Activated T-cell treated with anti-CD3 and anti-CD28 coated beads, Interleukin-2, amount 50 U/mL, for 24 hours (primary cell): ENCODE measurements at places on chromosomes 2 and 18.

- no peaks in the 10 kb centered on the region for H3K4me1 ChIP-seq
- H3K36me3 ChIP-seq, result no peaks in the 10 kb centered on the region
- H3K4me3 ChIP-seq, result no peak overlapping the region
- DNase-seq, result no peak
- H3K27me3 ChIP-seq, result peaks cover 38% of the 10 kb centered on the region
Observed at GRCh38 chr2:88281302-88282217, 111.4 kb downstream of the THNSL2 start.

GRCh38 chr2:63831176-63831575 is 10.5 kb upstream of the UGP2 start:
- H3K27ac ChIP-seq, result no peak overlapping the region
- no peaks in the 10 kb centered on the region for H3K4me1 ChIP-seq
- no peak for DNase-seq
- no peak overlapping the region for H3K4me3 ChIP-seq

DNA sequence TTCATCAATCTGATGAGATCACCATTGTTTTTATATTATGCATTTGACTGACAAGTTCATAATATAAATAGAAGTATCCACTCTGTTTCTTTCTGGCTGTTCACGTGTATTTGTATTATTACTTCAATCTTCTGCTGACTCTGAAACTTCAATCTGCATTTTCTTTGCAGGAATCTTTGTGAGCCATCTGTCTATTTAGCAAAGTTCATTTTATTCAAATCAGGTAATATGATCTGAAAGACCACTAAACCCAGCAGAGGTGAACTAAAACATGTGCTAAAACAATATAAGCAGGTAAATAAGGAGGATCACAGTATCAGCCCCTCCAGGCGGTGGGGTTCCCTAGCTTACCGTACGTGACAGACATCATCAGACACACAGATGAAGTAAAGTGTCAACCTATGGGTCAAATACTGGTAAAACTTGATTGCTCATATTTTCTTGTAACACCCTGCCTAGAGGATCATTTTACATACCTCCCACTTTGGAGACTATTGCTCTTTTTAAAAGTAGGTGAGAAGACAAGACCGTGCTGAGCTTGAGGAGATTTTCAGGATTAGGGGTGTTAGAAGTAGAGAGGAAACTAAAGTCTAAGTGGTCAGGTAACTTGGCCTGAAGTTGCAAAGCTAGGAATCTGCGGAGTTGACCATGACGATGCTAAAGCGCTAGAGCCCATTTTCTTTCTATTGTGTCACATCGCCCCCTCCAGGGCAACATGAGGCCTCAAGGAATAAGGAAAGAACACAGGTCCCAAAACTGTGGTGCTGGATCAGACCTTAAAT is 9.0 kb downstream of the DTNB start:
- no peaks in the 10 kb centered on the region for H3K27me3 ChIP-seq
- no peak for DNase-seq
- H3K36me3 ChIP-seq, result no peaks in the 10 kb centered on the region
- H3K27ac ChIP-seq, result no peak overlapping the region
- no peak overlapping the region for H3K4me3 ChIP-seq

DNA sequence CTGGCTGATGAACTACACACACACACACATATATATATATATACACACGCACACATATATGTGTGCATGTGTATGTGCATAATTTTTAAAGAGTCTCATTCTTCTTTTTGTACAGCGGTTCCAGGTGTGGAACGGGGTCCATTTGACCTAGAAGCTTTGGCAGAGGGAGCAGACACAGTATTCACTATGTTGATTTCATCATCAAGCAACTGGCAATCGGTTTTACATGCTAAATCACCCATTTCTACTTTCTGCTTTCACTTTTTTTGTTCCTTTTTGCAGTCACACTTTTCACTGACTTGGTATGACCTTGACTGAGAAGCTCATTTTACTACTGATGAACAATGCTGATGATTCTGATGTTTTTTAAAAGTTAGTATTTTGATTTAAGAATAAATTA is 63.0 kb upstream of the PGAP1 start:
- DNase-seq, result no peak
- no peaks in the 10 kb centered on the region for H3K27me3 ChIP-seq
- peaks cover 85% of the 10 kb centered on the region for H3K36me3 ChIP-seq
- no peak overlapping the region for H3K4me3 ChIP-seq

DNA sequence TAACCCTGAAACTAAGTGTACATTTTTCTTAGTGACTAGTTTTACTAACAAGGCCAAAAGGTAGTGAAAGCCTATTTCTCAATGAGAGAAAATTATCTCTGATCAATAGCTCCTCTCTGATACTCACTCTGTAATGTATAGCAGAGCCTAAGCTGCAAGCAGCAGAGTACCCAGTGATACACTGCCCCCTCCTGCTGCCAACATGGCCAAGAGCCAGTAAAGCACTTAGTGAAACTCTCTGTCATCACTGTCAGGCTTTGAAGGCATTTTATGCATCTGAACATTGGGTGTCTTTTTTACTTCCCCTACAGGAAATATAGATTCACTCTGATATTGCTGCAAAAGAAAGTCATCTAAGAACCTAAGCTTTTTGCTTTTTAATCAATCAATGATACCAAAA is 784.1 kb upstream of the CDH7 start:
- DNase-seq, result no peak
- H3K4me3 ChIP-seq, result no peak overlapping the region
- no peaks in the 10 kb centered on the region for H3K27me3 ChIP-seq
- no peaks in the 10 kb centered on the region for H3K36me3 ChIP-seq
- H3K27ac ChIP-seq, result no peak overlapping the region
- no peaks in the 10 kb centered on the region for H3K4me1 ChIP-seq

DNA sequence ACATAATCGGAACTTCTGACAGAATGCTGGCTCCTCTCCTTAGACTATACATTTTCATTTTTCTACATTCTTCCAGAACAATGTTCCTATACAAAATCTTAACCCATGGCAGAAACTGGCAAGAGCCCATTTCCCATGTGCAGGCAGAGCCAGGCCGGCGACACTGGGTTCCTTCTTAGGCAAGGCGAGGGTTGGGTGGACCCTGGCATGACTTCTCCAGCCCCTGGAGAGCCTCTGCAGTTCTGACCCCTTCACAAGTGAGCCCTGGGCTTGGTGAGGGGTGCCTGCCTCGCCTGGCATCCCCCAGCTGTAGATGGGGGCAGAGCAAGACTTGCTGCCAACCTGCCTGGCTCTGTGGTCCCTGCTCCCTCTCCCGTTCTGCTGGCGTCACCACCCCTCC is 5.0 kb downstream of the GYPC start:
- H3K27ac ChIP-seq, result peak overlapping the region; percentile 98
- peaks cover 81% of the 10 kb centered on the region for H3K4me1 ChIP-seq
- peaks cover 90% of the 10 kb centered on the region for H3K36me3 ChIP-seq
- no peak for DNase-seq

DNA sequence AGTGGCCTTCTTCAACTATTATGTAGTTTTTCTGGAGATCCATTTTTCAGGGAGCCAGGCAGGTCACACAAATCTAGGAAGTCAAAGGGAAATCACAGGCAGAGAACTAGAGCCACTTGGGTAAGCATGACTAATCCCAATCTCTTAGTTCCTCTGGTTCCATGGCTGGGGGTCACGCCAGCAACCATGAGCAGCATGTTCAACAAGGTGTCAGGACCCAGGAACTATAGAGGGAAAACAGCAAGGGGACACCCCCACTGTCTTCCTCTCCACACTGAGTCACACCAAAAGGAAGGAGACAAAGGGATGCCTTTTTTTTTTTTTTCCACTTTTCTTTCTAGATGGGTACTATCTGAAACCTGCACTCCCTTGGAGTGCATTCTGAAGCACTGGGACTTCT is 250.9 kb downstream of the OTX1 start:
- H3K36me3 ChIP-seq, result peaks cover 69% of the 10 kb centered on the region
- no peak for DNase-seq
- no peaks in the 10 kb centered on the region for H3K4me1 ChIP-seq
- no peak overlapping the region for H3K27ac ChIP-seq
